ENCODE measurements at places on chromosomes 11 and 22. TPM values are rescaled to one million over a fixed set of nuclear protein-coding genes. Genes with fewer than 3 reads are reported as not detected.
A peak's percentile ranks its signal among the peaks of the same experiment; 100 is the strongest.

Gene SLC25A45
- total RNA-seq: 17.0 TPM

Gene LRRC4C
- not detected for total RNA-seq

Gene GAS2L1
- total RNA-seq: 1.2 TPM

Gene ELF5
- not detected for total RNA-seq

Gene OR51B5
- not detected for total RNA-seq

Gene OR52I1
- not detected for total RNA-seq

Gene TMA7B
- total RNA-seq: 10.2 TPM

Gene TRPM5
- total RNA-seq: 0.23 TPM

Gene OR52B2
- not detected for total RNA-seq

DNA sequence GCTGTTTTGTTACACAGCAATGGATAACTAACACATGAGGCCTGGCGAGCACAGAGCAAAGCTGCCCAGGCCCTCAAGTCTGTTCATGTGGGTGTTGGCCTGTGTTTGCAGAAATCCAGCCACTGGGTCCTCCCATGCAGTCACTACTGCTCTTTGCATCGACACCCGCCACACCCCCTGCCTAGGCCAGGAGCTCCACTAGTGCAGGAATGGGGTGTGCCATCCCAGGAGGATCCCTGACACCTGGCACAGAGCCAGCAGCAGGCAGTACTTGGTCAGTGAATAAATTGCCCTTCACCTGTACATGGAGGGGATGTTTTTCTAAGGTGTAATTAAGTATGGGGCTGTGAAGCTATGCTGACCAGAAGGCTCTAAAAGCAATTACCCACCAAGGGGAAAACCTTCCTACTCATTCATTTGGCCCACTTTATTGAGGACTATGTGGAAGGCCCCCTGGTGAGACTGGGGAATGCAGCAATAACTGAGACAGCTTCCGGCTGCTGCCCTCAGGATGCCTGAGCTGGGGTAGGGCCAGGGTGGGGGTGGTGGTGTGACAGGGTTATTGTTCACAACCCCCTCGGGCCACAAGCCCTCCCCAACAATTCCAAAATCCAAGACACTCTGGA lies 160.8 kb downstream of the CRYBB2 start:
- H3K4me3 ChIP-seq: no peak overlapping the region
- DNase-seq: no peak
- no peak overlapping the region for H3K27ac ChIP-seq
- H3K36me3 ChIP-seq: no peaks in the 10 kb centered on the region
- H3K4me1 ChIP-seq: peaks cover under 1% of the 10 kb centered on the region
- no peaks in the 10 kb centered on the region for H3K27me3 ChIP-seq

DNA sequence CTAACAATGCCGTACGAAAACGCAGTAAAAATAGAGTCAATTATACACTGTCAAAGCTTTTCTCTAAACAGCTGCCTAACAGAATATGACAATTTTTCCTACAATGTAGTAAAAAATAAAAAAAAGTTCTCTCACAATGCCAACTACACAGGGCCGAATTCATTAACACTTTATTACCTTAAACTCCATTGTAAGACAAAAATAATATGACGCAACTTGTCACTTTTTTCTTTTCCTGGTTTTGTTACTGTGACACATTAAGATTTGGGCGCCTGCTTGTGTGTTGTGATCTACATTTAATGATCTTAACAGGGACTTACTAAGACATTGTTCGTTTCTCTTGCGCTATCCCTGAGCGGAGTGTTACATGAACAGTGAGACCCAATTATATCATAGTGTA lies 204.1 kb downstream of the INSC start:
- no peaks in the 10 kb centered on the region for H3K36me3 ChIP-seq
- no peaks in the 10 kb centered on the region for H3K4me1 ChIP-seq
- H3K4me3 ChIP-seq: no peak overlapping the region

GRCh38 chr11:33658195-33658900 lies 42.3 kb downstream of the C11orf91 start:
- no peak overlapping the region for H3K4me3 ChIP-seq
- no peak for DNase-seq
- H3K4me1 ChIP-seq: no peaks in the 10 kb centered on the region
- no peaks in the 10 kb centered on the region for H3K27me3 ChIP-seq

DNA sequence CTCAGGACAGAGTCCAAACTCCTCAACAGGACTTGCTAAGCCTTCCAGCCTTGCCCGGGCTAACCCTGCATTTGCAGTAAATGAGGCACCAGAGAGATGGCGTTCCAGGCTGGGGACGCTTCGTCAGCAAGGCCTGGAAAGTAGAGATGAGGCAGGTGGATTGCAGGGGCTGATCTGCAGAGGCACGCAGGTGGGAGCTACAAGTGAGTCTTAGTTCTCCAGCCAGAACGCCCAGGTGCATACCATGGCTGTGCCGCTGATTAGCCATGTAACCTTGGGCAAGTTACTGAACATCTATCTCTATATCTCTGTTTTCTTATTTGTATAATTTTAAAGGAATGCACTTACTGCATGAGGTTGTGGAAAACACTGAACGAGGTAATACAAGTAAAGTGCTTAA lies 52.7 kb upstream of the BARX2 start:
- no peak for DNase-seq
- H3K4me3 ChIP-seq: no peak overlapping the region
- no peak overlapping the region for H3K27ac ChIP-seq
- no peaks in the 10 kb centered on the region for H3K27me3 ChIP-seq
- H3K4me1 ChIP-seq: no peaks in the 10 kb centered on the region

GRCh38 chr22:37442537-37442936 lies 15.3 kb upstream of the ELFN2 start:
- H3K27me3 ChIP-seq: no peaks in the 10 kb centered on the region
- DNase-seq: no peak
- H3K36me3 ChIP-seq: no peaks in the 10 kb centered on the region
- no peaks in the 10 kb centered on the region for H3K4me1 ChIP-seq

DNA sequence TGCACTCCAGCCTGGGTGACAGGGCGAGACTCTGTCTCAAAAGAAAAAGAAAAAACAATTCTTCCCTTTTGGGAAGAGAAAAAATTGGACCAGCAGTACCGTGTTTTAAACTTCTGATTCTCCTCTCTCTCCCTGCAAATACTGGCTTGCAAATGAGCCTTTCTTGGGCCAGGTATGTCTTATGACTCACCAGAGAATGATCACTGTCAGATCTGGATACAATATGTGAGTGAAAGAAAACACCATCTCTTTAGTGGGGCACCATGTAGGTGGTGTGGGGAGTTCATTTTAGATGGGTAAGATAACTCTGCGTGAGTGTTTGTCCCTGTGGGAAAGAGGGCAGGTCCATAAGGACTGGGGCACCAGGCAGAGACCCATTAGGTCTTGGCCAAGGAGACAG lies 2.4 kb upstream of the SCGB2A2 start:
- no peaks in the 10 kb centered on the region for H3K4me1 ChIP-seq
- H3K27me3 ChIP-seq: no peaks in the 10 kb centered on the region
- DNase-seq: no peak
- no peaks in the 10 kb centered on the region for H3K36me3 ChIP-seq

DNA sequence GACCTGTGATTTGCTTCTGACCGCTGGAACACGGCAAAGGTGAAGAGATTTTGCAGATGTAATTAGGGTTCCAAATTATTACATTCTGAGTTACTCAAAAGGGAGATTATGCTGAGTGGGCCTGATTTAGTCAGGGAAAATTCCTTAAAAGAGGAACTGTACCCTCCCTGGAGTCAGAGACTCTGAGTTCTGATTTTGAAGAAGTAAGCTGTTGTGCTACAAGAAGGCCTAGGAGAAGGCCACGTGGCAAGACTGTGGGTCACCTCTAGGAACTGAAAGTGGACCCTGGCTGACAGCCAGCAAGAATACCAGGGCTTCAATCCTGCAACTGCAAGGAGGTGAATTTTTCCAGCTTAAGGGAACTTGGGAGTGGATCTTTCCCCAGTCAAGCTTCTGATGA lies 45.3 kb downstream of the CHRDL2 start:
- no peaks in the 10 kb centered on the region for H3K4me1 ChIP-seq
- H3K4me3 ChIP-seq: no peak overlapping the region
- H3K27me3 ChIP-seq: peaks cover 5% of the 10 kb centered on the region
- DNase-seq: no peak

DNA sequence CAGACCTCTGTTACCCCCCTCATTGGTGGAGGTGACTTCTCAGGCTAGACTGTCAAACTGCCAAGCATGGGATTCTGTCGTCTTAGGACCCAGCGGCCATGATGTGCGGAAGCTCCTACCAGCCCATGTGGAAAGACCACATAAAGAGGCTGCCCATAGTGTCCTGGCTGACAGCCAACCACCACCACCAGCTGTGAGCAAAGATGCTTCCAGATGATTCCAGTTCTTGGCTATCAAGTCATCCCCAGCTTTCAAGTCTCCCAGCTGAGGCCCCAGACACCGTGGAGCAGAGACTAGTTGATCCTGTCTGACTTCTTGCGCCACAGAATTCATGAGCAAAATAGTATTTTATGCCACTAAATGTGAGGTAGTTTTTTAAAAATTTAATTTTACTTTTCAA lies 32.9 kb downstream of the SCUBE1 start:
- H3K4me1 ChIP-seq: no peaks in the 10 kb centered on the region
- no peaks in the 10 kb centered on the region for H3K36me3 ChIP-seq
- no peak overlapping the region for H3K27ac ChIP-seq
- no peaks in the 10 kb centered on the region for H3K27me3 ChIP-seq
- no peak for DNase-seq
- H3K4me3 ChIP-seq: no peak overlapping the region

DNA sequence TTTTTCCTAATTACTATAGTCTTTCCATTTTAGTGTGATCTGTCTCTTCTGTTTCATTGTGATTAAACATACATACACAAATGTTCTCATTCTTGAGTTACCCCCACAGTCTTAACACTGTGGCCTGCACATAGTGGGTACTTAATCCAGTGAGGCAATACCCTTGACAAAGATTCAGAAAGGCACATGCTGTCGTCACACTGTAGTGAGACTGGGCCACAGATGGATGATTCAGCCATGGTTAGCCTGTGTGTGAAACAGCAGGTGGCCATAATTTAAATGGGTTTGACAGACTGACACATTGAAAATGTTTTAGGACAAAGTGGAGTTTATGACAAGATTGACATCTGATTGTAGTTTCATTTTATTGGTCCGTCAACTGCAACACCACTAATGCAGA lies 313.1 kb downstream of the C11orf87 start:
- H3K27me3 ChIP-seq: no peaks in the 10 kb centered on the region
- H3K4me3 ChIP-seq: no peak overlapping the region
- H3K36me3 ChIP-seq: no peaks in the 10 kb centered on the region
- H3K4me1 ChIP-seq: no peaks in the 10 kb centered on the region

- no peak for DNase-seq
- H3K4me1 ChIP-seq: no peaks in the 10 kb centered on the region
- no peaks in the 10 kb centered on the region for H3K27me3 ChIP-seq
- no peak overlapping the region for H3K27ac ChIP-seq
- H3K4me3 ChIP-seq: no peak overlapping the region
- H3K36me3 ChIP-seq: no peaks in the 10 kb centered on the region
Observed at GRCh38 chr11:115974703-115975102, 470.5 kb upstream of the CADM1 start.

DNA sequence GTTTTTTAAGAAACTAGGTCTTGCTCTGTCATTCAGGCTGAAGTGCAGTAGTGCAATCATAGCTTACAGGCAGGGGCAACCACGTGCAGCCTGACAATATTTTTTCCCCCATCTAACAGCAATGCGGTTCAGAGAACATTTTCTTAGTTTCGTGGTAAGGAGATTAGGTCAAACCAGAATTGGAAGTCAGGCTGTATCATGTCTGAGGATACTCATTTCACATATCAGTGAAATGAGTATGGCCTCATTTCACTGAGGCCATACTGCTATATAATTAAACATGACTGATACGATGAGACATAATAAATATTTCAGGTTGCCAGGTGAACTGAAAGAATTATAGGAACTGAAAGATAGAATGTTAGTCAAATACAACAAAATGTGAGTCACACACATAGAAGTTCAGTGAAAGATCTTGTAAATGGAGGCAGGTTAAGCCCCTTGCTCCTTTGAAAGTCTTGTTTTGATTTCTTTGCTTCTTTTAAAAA lies 32.5 kb upstream of the IZUMO1R start:
- no peaks in the 10 kb centered on the region for H3K36me3 ChIP-seq
- no peak overlapping the region for H3K27ac ChIP-seq
- no peaks in the 10 kb centered on the region for H3K4me1 ChIP-seq
- no peak for DNase-seq
- no peak overlapping the region for H3K4me3 ChIP-seq

DNA sequence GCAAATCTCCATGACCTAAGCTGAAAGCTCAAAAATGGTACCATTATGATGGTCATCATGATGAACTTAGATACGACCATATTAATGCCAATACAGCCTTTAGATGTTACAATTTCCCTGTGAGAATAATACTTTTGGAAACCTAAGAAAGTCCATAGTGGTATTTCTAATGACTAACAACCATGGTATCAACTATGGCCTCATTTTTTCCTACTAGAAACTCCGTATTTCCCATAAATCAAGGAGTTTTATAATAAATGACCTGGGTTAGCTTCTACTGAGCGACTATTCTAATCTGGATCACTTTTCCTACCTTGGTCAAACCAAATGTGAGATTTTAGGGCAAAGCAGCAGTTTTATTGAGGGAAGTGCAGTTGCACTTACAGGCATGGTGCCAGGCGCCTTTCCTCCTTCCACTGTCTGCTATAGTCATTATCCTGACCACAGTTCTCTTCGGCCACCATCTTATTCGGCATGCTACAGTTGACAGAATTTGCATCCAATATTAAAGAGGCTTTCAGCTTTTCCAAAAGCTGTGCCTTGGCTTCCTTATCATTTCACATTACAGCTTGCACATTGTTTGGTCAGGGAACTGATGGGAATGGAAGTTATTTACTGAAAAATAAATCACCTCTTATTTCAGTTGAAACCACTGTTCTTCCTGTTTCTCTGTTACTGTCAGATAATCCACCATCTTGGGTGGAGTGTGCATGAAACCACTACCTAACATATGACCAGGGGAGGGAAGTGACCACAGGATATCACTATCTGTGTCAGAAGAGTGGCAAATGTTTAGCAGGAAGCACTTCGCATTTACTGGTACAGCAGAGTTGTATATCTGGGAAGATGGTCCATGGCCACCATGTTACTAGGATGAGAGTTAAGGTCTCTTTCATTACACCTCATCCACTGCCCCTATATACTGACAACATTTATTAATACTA lies 74.5 kb upstream of the PICALM start:
- no peak overlapping the region for H3K27ac ChIP-seq
- H3K4me1 ChIP-seq: peaks cover 63% of the 10 kb centered on the region
- H3K36me3 ChIP-seq: no peaks in the 10 kb centered on the region
- DNase-seq: peak; percentile 28
- no peaks in the 10 kb centered on the region for H3K27me3 ChIP-seq

GRCh38 chr11:57191311-57192219 lies 9.8 kb downstream of the LRRC55 start:
- H3K4me3 ChIP-seq: no peak overlapping the region
- H3K36me3 ChIP-seq: no peaks in the 10 kb centered on the region
- no peak overlapping the region for H3K27ac ChIP-seq
- H3K27me3 ChIP-seq: no peaks in the 10 kb centered on the region

GRCh38 chr22:20052309-20053259 lies 27.5 kb upstream of the DGCR8 start:
- no peaks in the 10 kb centered on the region for H3K4me1 ChIP-seq
- no peak overlapping the region for H3K27ac ChIP-seq
- DNase-seq: no peak
- no peak overlapping the region for H3K4me3 ChIP-seq
- H3K36me3 ChIP-seq: peaks cover 55% of the 10 kb centered on the region
- H3K27me3 ChIP-seq: no peaks in the 10 kb centered on the region
